GM23248 (cell line): ENCODE measurements at places on chromosomes 4 and X.

DNA sequence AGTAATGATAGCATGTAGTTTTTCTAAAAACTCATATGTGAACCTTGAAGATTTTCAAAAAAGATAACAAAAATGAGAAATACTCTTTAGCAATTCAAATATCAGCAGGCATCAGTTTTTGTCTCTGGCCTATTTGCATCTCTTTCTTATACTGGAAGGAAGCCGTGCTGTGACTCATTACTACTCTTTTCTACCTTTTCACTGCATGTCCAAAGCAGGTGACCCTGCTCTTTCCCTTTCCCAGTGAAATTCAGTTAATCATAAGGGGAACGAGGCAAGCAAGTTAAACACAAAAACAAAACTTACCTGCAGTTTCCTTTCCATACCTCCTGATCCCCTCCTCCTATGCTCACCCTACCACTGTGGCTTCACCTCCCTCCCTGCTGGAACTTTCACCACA, 9.3 kb downstream of the SPATA4 start:
- DNase-seq: no peak

- no peak for DNase-seq
These were observed 76.4 kb downstream of the NBDY start for GRCh38 chrX:56805399-56805798.

DNA sequence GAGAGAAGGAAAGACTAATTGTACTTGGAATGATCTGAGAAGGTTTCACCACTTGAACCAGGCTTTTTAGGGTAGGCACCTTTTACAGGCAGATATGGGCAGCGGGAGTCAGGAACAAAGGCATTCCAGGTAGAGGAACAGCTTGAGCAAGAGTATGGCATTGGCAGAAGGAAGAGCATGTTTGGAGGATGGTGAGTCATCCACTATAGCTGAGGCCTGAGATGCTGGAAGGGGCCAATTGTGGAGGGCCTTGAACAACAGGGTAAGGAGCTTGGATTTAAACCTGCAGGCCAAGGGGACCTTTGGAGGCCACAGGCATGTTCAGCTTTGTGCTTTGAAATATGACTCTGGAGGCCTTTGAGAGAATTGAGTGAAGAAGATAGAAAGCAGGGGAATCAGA, 32.2 kb downstream of the PFKFB1 start:
- no peak for DNase-seq

- DNase-seq: no peak
These were observed 39.6 kb upstream of the MAGEA4 start for GRCh38 chrX:151873096-151873495.

- no peak for DNase-seq
These were observed 118.9 kb downstream of the SORCS2 start for GRCh38 chr4:7311205-7311604.

- no peak for DNase-seq
These were observed 60.3 kb downstream of the DLG3 start for GRCh38 chrX:70504772-70505450.

DNA sequence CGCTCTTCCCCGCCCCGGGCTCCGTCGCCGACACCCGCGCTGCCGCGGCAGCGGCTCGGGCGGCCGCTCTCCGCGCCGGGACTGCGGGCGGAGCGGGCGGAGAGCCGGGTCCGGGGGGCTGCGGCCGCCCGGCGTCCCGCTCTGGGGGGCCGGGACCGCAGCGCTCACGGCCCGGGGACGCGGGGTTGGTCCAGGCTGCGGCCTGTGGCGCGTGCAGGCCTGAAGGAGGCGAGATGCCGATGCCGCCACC, 492 bp downstream of the GALNT7 start:
- DNase-seq: no peak

DNA sequence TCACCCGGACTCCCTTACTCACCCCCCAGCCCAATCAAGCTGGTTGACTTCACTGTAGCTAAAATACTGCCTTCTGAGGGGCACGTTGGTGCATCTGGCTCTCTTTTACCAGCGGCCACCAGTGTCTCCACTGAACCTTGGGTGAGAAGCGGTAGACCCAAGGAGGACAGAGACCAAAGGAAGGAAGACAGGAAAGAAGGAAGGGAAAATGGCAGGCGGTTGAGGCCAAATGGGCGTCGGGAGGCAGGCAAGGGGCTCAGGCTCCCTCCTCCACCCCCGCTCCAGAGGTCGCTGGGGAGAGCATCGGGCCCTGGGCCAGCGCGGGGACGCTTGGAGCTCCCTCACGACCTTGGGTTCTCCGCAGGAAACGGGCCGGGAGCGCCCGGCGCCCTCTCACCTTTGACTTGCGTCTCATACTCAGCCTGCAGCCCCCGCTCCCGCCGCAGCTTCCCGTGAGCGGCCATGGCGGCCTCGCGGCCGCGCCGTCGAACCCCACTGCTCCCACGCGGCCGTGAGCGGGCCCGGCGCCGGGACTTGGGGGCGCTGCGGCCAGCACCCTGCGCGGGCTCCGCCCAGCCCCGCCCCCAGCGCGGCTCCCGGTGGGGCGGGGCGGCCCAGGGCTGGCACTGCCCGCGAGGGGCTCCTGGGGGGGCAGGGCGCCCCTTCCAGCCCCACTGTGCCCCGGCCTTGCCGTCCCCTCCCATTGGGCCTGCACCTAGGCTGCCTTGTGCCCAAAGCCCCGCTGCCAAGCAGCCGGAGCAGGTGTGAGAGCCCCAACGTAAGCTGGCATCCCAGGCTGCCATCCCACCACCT, at the start of gene ARHGAP4:
Gene ARHGAP4 (minus strand): TSS at position 526 of the 813 bp plus-strand sequence. CDS start 62 bp downstream, at position 464.
- DNase-seq: no peak

DNA sequence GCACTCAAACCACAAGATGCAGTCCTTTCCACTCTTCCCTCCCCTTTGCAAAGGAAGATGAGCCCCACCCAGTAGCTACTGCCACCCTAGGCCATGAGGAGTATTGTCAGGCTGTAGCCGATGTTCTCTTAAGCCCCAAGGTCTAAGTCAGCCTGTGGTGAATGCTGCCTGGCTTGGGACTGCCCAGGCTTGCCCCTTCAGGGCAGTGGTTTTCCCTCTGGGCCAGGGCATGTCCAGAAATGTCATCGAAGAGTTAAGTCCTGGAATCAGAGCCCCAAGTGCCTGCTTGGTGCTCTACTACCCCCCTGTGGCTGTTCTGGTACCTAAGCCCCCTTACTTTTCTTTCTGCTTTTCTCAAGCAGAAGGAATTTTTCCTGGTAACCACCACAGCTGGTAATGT, 11.8 kb upstream of the PGK1 start:
- DNase-seq: peak; percentile 24

DNA sequence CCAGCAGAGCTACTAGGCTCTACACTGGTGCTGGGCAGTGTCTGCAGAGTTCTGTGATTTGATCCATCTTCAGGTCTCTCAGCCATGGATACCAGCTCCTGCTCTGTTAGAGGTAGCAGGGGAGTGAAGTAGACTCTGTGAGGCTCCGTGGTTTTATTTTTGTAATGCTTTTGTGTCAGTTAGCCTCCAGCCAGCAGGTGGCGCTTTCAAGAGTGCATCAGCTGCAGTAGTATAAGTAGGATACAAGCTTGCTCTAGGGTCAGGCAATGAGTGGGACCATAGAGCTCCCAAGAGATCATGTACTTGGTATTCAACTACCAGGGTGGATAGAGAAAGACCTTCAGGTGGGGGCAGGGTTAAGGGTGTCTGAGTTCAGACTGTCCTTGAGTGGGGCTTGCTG, 362.5 kb upstream of the TRAM1L1 start:
- DNase-seq: no peak

GRCh38 chrX:129738466-129739308, at the start of gene XPNPEP2:
TSS of gene XPNPEP2 (plus strand) at chrX:129738979. CDS start at chrX:129739214, 235 bp downstream.
- DNase-seq: peak; percentile 51

- DNase-seq: peak; percentile 79
These were observed at the start of gene COL4A5 for GRCh38 chrX:108439426-108439942. TSS of gene COL4A5 (plus strand) at chrX:108439838. CDS start at chrX:108440126, 288 bp downstream.

DNA sequence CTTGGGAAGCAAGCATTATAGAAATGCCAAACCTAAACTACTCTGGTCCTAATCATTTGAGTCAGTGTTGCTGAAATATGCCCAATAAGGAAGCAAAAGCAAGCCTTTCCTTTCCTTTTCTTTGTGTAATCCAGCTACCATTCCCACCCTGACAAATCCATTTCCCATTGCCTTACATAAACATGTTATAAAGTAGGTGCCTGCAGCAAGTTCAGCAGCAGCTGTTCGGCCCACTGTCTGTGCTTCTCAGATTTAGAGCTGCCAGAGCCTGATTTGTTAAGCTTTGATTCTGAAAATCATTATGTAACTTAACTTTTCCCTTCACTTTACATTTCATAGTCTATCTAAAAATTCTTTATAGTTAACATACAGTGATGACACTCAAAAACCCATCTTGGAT, 148.6 kb downstream of the EPHA5 start:
- no peak for DNase-seq

GRCh38 chr4:163790231-163790630, 295.7 kb downstream of the TMA16 start:
- no peak for DNase-seq

DNA sequence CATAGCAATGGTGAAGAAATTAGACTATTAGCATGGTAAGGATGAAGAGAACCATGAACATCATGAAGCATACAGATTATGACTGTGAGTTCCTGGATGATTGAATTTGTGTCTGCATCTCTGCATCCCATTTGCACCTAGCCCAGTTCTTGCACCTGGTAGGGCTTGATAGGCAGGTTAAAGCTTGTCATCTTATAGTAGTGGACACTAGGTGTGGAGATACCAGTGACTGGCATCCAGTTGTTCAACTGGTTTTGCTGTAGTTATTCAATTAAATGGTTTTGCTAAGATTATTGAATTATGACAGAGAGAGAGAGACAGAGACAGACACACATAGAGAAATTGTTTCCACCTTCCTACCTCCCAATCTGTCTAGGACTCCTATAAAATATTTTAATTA, 5.0 kb downstream of the ADH7 start:
- no peak for DNase-seq

- no peak for DNase-seq
These were observed 496.3 kb downstream of the BCOR start for GRCh38 chrX:39601231-39602177.

GRCh38 chr4:183626168-183626567, 32.8 kb downstream of the RWDD4 start:
- no peak for DNase-seq
